ENCODE measurements at places on chromosomes 3 and 15.

DNA sequence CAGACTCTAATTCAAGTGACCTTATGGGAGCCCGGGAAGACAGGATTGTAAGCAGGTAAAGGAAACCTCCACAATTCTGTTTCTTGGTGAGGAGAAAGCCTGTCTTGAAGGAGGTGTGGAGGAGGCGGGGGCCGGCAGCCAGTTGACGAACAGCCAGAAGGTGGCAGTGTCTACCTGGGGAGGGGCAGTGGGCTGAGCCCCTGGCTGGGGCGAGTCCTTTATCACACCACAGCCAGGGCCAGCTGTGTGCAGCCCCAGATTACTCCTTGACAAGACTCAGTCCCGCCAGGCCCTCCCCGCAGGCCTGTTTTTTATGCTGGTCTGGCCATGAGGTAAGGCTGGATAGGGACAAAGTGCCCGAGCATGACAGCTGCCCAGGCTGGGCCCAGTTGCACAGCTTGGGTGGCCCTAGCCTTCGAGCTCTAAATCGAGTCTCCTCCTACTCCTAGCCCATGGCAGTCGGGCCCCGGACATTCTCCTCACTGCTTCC lies 40.9 kb upstream of the IDH2 start:
- peak; percentile 61 for DNase-seq

DNA sequence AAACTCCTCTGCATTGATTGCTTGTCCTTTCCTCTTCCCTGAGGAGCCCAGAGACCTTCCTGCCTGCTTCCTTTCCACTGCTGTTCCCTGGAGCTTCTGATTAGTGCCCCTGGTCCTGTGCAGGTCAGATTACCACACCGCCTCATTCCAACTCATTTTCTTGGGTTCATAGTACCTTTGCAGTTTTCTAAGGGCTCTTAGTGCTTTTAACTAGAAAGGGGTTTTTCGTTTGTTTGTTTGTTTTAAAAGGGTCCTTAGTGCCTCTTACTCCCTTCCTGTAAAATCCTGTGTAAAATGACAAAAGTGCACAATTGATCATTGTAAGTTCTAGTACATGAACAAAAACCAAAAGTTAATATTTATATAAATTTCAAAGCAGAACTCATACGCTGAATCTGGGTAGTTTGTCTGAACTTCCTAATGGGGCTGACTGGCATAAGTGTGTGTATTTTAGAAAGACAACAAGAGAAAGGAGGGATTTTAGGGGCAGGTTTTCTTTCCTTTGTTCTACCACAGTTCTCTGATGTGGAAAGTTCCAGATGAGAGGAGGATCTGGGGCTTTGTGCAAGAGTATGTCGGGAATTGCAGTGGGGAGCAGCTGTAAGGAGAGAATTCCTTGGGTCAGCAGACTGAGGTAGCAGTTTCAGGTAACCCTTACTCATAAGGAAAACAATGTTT lies 30.6 kb downstream of the SNRK start:
- no peak for DNase-seq

DNA sequence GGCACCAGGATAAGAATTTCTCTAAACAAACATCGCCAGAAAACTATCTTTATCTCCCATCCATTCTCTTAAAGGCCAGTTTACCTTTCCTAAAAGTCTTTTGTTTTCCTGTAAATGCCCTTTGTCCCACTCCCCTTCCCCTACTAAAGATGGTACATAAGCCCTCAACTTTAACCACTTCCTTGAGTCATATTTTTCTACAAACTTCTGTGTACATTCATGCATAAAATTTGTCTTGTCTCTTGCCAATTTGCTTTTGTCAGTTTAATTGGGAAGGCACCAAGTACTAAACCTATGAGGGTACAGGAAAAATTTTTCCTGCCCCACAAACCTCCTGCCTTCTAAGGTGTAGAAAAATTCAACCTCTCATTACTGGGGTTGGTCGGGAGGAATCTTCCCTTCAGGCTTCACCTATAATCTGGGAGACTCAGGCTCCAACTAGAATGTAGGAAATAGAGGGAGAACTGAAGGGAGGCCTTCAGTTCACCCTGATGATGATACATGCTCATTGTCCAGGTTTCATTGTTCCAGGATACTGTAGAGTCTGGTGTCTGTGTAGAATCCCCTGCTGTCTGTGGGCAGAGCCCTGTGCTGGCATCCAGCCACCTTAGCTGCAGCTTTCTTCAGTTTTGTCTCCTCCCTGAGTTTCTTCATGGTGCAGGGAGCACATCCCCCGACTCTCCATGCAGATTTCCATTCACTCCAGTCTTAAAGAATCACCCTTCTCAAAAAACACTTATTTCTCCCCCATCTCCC lies 53.2 kb downstream of the CD200R1L start:
- peak; percentile 65 for DNase-seq

- DNase-seq, result no peak
Observed at GRCh38 chr3:121724130-121724529, 25.4 kb downstream of the GOLGB1 start.

DNA sequence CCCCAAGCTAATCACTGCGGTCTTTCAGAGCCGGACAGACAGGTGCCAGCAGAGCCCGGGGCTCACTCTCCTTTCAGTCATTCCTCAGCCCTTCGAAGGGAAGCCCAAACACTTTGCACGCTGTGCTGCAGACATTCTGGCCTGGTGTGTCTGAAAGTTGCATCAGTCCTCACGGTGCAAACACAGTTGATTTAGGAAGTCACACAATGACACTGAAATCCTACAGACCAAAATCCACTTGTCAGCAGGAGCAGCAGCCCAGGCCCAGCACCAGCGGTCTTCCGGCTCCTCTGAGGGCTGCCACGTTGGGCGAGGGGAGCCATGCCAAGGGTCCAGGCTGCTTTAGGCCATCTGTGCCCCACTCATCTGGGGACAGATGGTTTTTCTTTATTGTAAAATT lies 61.6 kb downstream of the RGMA start:
- DNase-seq, result no peak

DNA sequence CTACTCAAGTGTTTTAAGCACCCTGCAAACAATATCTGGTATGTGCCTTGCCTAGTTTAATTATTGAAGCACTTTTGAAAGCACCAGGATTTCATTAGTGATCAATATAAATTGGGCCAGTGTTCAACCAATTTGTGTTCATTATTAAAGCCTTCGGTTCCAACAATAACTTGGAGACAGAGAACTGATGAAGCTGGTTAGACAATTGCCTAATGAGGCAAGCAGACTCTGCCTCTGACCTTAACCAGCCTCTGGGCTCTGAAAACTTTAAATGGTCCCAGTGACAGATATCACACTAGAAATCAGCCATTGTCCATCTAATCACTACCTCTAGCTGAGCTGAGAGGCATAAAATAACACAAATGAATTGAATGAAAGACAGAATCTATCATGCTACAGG lies 139.9 kb upstream of the CNTN6 start:
- no peak for DNase-seq
